ENCODE measurements at places on chromosomes 12 and 14.

GRCh38 chr12:31206038-31206670 is 119.8 kb downstream of the SINHCAF start:
- no peak for DNase-seq

DNA sequence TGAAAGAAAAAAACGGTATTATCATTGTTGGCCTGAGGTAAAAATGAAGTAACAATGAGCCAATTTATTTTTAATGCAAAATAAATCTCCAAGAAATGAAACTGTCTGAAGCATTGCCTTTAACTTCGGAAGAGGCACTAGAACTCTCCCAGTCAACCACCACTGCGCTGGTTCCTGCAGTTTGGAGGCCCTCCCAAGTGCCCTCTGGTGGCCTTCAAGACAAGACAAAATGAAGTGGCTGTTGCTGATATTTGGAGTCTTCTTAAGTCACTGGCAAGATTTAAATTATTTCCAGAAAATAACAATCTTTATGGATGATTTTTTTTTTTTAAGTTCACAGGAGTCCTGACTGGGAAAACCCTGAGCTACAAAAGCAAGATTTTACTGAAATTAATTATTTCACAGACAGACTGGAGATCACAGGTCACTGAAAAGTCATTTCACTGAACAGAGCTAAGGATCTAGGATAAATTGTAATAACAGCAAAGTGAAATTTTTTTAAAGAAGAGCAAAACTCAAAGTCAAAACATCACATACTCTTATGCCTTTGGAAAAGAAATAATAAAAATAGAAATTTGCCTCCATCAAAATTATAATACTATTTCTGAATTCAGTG is 58.2 kb downstream of the DICER1 start:
- DNase-seq, result peak; percentile 65

DNA sequence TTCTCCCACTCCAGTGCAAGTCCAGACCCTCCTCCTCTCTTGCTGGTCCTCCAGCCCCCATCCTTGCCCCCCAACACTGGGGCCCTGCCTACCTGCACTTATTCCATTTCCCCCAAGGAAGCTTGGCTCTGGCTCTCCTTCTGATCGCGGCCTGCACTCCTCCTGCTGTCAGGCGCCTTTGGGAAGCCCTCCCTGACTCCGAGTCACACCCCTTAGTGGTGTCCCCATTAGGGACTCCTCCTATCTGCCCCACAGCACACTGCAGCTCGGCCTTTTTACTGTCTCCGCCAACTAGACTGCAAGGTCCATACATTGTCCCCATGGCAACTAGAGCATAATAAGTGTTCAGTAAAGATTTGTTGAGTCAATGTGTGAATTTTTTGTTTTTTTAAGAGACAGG is 32.9 kb downstream of the FIGNL2 start:
- no peak for DNase-seq

DNA sequence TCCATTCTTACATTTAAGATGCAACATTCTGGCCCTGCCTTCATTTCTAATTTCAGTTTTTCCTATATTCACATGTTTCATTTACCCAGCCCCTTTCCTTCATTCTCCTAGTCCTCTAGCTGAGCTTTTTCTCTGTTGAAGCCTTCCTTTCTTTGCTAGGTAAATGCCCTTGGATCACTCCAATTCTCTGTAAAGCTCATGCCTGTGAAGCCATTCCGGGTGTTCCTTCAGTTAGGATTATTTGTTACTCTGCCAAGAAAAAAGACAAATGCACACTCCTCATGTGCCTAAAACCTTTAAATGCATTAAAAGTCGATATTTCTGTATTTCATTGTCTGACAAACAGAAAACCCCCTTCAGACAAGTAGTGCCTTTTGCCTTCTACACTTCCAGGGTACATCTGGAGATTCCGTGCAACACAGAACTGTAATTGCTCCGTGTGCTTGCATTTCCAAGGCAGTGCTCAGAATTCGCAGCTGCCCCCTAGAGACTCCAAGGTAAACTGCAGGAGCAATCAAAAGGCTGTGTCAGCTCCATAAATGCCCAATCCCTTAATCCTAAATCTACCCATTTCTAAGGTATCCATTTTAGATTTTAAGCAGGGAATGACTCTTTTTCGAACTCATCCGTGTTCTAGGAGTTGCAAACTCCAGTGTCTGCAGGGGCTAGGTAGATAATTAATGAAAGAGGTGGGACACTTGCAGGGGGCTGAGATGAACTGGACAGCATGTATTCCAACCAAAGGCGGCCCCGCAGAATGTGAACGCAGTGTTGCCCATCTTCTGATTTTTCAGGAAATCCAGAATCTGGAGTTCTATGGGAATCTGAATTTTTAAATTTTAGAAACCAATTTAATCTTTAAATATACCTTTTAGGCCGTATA is 320.2 kb downstream of the GRIN2B start:
- DNase-seq, result peak; percentile 27

DNA sequence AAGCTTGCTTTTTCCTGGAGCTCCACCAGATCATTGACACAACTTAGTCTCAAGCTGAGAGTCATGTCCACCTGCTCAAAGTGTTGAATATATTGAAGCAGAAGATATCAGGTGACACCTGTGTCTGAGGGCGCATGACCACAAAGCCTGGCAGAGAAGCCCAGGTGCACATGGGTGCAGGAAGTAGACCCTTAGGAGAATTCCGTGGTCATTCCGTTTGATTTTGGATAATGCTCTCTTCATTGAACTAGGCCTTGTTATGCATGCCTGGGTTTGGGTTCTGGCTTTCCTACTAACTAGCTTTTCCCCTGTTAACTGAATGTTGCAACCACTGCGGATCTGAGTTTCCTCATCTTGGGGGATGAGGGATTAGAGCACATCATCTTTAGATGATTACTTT is 7.1 kb downstream of the ARHGDIB start:
- DNase-seq, result peak; percentile 37

GRCh38 chr12:27531896-27532295 is 7.9 kb downstream of the PPFIBP1 start:
- DNase-seq, result no peak

Data from inflammatory macrophage (primary cell).